ENCODE measurements at places on chromosomes 12 and 14. TPM values are rescaled to one million over a fixed set of nuclear protein-coding genes. Genes with fewer than 3 reads are reported as not detected.

- DNase-seq: peak; percentile 96
Measured at GRCh38 chr12:14384783-14385638, 19.5 kb downstream of the ATF7IP start.

DNA sequence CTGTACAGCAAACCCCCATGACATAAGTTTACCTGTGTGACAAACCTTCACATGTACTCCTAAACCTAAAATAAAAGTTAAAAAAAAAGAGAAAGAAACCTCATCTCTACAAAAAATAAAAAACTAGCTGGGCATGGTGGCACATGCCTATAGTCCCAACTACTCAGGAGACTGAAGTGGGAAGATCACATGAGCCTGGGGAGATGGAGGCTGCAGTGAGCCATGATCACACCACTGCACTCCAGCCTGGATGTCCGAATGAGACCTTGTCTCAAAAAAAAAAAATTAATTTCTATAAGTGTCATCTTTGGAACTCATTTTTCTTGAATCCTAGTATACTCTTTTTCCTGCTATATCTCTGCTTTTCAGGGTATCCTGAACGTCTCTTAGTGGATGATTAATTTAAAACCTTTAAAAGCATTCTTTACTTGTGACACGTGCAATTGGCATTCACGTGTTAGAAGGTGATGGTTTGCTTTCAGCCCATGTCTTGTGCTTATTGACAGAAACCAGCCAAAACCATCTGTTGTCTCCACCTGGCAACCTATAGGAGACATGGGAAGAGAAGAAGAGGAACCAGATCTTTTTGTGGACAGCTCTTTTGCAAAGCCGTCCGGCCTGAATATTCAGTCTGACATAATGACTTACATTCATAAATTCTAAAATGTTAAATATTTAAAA, 30.6 kb upstream of the PPFIBP1 start:
- DNase-seq: no peak

- no peak for DNase-seq
Measured at GRCh38 chr12:106724934-106725333, 49.5 kb upstream of the RIC8B start.

DNA sequence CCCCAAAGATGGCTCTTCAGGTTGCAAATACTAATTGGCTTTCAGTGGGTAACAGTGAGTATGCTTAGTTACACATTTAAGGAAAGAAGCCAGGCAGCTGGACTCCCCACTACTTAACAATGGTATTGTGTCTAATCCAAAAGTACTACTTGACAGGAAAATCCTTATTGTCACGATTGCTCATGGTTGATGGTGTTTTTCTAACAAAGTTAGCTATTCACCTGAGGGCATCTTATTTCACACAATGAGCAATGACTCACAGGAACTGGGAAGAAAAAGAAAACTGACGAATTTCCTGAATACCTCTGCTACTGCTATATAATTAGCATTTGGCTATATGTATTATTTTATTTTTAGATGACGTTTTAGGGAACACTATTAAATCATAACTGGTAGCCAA, 33.4 kb upstream of the ALG10 start:
- no peak for DNase-seq

GRCh38 chr12:34399631-34400410, 377.5 kb downstream of the ALG10 start:
- no peak for DNase-seq

GRCh38 chr12:104761091-104761490, 197.0 kb downstream of the SLC41A2 start:
- no peak for DNase-seq

- no peak for DNase-seq
Measured at GRCh38 chr12:92029136-92029535, 116.5 kb downstream of the BTG1 start.

GRCh38 chr14:93657875-93658274, 130.4 kb downstream of the PRIMA1 start:
- DNase-seq: peak; percentile 58

- DNase-seq: no peak
Measured at GRCh38 chr12:65715961-65716360, 108.3 kb upstream of the HMGA2 start.

- DNase-seq: no peak
Measured at GRCh38 chr12:6639151-6639801, 3.5 kb upstream of the LPAR5 start.

DNA sequence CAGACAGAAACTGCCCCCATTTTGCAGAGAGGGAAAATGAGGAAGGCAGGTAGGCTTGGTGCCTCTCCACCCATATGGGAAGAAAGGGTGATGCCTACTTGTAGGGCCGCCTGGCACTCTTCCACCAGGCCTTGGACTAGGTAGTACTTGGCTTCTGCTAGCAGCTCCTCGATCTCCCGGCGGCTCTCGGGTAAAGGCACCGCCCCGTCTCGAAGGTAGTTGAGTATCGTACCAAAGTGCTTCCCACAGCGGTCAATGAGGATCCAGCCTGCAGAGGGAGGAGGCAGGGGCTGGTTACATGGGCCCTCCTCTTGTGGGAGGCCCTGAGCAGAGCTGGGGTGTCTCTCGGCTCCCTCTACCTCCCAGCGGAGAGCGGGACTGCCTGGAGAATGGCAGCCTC, 16.6 kb downstream of the KCTD10 start:
- no peak for DNase-seq

GRCh38 chr14:104827177-104828055, 26.5 kb downstream of the ZBTB42 start:
- DNase-seq: peak; percentile 84

GRCh38 chr12:67534046-67534445, 114.5 kb upstream of the DYRK2 start:
- no peak for DNase-seq

DNA sequence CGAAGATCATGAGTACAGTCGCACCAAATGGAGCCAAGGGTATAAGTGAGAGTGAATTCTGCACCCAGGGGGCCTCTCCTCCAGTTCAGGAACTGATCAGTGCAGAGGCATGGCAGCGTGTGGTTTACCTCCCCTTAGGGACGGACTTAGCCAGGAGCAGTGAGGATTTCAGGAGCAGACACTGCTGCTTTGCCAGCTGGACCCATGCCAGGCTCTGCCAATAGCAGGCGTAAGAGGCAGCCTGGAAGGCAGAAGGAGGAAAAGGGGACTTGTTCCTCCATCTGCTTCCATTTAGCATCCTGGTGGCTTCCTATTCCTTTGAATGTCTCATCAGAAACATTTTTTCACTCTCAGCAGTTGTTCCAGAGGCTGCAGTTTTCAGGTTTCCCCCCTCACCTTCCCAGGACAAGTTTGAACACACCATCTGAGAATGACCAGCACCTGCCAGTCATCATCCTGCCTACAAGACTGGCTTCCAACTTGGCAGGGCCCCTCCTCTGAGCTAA, 137.0 kb upstream of the LMNTD1 start:
- no peak for DNase-seq

DNA sequence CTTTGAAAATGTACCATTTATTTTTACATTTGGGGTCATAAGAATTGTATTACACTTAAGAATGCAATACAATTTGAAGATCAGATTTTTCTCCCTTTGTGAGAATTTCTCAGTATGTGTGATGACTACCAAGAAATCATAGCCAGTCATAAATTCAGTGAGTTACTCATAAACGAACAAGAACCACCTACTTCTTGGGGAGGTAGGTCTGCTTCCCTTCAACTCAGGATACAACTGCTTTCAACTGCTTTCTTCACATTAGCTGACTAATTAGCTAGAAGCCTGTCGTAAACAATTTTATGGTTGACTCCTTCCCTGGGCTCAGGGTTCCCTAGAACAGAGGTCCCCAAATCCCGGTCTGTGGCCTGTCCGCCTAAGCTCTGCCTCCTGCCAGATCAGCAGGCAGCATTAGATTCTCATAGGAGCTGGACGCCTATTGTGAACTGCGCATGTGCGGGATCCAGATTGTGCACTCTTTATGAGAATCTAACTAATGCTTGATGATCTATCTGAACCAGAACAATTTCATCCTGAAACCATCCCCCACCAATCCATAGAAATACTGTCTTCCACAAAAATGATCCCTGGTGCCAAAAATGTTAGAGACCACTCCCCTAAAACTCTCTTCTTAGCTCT, 3.7 kb downstream of the ANG start:
- no peak for DNase-seq

GRCh38 chr14:101875041-101875726, 89.2 kb upstream of the DYNC1H1 start:
- DNase-seq: peak; percentile 61

DNA sequence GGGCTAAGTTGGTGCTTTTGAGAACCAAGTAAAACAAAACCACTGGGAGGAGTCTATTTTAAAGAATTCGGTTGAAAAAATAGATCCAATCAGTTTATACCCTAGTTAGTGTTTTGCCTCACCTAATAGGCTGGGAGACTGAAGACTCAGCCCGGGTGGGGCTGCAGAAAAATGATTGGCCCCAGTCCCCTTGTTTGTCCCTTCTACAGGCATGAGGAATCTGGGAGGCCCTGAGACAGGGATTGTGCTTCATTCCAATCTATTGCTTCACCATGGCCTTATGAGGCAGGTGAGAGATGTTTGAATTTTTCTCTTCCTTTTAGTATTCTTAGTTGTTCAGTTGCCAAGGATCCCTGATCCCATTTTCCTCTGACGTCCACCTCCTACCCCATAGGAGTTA, 1.8 kb upstream of the RAB5B start:
- no peak for DNase-seq

- DNase-seq: no peak
Measured at GRCh38 chr12:48690990-48691389, 9.0 kb upstream of the KANSL2 start.

- no peak for DNase-seq
Measured at GRCh38 chr14:95817271-95817670, 59.4 kb upstream of the TUNAR start.

DNA sequence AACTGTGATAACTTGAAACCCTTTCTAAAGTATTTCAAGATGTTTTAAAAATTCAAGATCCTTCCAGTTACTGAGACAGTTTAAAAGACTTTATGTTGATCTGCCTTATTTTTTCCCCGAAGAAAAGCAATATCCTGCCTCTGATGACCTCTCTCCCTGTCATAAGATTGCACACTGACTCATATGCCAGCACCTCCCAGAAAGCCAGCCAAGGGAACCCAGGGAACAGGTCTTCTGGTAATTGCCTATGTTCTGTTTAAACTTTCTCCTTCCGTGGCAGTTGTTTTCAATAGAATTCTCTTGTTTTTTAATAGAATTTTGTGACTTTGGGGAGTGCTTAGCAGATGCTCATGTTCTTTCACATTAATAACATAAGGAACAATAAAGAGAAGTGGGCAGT, 300.2 kb upstream of the PRKD1 start:
- no peak for DNase-seq

GRCh38 chr12:31316891-31317290, 9.1 kb downstream of the SINHCAF start:
- no peak for DNase-seq

DNA sequence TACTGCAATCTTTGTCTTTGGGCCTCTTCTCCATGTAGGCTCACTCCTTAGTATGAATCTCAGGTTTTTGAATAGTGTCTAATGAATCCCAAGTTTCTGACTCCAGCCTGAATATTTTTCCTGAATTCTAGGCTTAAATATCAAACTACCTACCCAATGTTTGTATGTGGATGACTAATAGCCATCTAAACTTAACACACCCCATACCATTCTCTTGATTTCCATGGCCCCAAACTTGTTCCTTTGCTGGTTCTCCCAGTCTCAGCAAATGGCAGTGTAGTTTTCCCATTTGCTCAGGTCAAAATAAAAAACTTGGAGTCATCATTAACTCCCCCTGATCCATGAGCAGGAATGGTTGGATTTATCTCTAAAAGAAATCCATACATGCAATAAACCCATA, 18.8 kb upstream of the SDR39U1 start:
- no peak for DNase-seq

- no peak for DNase-seq
Measured at GRCh38 chr14:100816286-100816949, 9.5 kb upstream of the MEG3 start.

The CLEC1B gene
- not detected for total RNA-seq

The GALNT6 gene
- total RNA-seq: 9.1 TPM

The APOLD1 gene
- total RNA-seq: 1.4 TPM

The HNF1A gene
- not detected for total RNA-seq

The CACNB3 gene
- 3.1 TPM for total RNA-seq

The NEUROD4 gene
- not detected for total RNA-seq

The STON2 gene
- not detected for total RNA-seq

The SYNDIG1L gene
- not detected for total RNA-seq

The EEA1 gene
- total RNA-seq: 4.8 TPM

The IL31 gene
- not detected for total RNA-seq

The TSPAN19 gene
- total RNA-seq: not detected

The COX8C gene
- not detected for total RNA-seq

The RASAL1 gene
- total RNA-seq: 3.4 TPM

The GALC gene
- 20.3 TPM for total RNA-seq

Data from Karpas-422 (cell line).